ENCODE measurements at places on chromosomes 11 and 22.

DNA sequence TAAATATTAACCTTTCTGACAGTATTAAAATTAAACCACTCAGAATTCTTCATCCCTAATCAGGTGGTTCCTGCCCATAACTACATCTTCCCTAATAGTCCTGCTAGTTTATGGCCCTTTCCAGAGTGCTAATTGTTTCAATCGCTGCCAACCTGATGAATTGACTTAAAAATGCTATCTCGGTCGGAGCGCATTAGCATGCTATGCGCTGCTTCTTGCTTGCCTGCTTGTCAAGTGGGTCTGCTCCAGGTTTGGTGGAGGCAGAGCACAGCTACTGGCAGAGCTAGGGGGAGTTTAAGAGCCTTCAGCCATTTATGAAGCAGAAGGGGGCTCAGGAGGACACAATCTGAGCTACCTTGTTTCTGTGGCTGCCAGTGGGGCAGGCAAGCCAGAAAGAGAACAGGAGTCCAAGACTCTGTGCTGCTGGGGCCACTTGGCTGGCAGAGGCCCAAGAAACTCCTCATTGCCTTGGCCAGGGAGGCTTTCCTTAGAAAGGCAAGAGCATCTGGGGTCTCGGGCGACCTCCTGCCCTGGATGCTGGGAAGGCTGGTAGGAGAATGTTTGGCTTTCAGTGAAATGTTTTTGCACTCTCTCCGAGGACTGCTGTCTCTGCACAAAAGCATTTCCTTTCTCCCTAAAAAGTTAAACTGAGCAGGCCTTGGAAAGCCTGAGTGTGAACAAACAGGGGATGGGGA lies 62.1 kb upstream of the PHOX2A start:
- DNase-seq, result no peak

DNA sequence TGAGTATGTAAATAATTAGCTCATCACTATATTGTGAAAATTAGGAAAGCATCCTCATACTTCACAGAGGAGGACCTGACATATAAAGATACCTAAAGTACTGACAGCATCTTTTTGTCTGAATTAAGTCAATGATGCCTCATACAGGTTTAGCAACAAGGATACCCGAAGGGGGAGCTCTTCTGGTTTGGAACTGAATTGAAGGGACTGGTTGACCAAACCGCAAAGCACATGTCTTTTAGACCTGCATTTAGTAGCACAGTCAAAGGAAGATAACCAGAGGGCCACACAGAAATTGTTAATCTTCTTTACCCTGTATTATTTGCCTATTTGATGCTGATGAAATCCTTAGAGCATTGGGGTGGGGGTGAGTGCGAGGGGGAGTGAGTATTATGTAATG lies 12.9 kb upstream of the WT1 start:
- DNase-seq, result peak; percentile 17

DNA sequence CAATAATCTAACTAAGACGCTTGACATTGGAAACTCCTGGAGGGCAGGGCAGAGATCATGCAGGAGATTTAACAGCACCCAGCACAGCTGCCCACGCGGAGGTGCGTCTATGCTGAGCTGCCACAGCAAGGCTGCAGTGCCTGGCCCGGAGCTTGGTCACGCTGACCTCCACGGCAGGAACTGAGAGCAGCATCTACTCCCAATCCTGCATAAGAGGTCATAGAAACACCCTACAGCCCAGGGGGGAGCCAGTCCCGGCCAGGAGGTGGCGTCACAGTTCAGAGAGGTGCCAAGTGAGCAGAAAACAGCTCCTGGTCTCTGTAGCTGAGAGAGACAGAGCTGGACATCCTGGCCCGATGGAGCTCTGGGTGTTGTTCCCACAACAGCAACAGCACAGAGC lies 121.1 kb upstream of the TMEM45B start:
- DNase-seq, result no peak

- DNase-seq, result no peak
Observed at GRCh38 chr22:48952256-48953102, 875.2 kb downstream of the BRD1 start.

- DNase-seq, result no peak
Observed at GRCh38 chr22:23047265-23047664, 23.1 kb upstream of the GNAZ start.

- DNase-seq, result peak; percentile 93
Observed at GRCh38 chr11:78646564-78647185, 72.0 kb upstream of the NARS2 start.

DNA sequence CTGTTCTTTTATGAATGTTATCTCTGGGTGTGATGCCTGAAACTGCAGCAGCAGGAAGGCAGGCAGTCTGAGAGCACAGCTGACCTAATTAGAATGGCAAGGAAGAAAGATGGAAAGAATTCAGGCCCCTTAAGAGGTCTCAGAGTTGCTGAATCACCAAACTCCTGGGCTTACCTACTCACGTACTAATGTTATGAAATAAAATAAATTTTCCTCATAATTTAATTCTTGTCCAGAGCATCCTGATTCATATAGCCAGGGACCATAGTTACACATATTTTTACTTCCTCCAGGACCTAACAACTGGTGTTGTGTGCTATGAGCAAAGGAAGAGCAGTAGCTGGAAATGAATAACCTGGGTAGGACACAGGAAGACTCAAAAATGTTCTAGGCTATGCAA lies 41.9 kb downstream of the SNX19 start:
- DNase-seq, result no peak

DNA sequence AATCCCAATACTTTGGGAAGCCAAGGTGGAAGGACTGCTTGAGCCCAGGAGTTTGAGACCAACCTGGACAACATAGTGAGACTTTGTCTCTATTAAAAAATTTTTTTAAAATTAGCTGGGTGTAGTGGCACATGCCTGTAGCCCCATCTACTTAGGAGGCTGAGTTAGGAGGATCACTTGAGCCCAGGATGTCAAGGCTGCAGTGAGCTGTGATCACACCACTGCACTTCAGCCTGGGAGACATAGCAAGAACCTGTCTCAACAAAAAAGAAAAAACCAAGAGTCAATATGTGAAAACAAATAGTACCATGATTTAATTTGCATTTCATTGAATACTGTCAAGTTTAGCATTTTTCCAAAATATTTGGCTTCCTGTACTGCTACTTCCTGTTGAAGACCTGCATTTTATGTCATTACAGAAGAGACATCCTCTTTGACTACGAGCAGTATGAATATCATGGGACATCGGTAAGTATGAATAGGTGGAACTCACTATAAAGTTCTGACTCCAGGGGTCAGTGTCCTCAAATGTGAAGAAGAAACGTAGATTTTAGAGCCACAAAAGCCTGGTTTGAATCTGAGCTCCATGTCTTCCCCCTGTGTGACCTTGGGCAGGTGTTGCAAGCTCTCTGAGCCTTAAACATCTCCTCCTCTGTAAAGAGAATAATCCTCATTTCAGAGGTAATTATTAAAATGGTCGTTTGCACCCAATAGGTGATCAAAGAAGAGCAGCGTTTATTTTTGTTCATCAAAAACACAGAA lies 16.0 kb downstream of the CDC45 start:
- no peak for DNase-seq

DNA sequence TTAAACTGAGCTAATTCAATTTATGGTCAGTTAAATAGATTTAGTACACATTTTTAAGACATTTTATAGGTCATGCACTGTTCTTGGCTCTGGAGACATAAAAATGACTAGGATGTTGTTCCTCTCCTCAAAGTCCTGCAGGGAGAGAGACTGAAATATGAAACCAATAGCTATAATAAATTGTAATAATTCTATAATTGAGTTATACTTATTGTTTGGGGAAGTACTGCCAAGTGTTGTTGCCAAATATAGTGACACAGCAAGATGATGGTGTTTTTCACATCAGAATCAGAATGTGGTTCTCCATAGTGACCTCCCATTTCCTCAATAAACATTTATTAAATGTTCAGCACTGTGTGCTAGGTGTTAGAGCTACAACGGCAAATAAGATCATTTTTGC lies 470.6 kb downstream of the NTM start:
- DNase-seq, result no peak

DNA sequence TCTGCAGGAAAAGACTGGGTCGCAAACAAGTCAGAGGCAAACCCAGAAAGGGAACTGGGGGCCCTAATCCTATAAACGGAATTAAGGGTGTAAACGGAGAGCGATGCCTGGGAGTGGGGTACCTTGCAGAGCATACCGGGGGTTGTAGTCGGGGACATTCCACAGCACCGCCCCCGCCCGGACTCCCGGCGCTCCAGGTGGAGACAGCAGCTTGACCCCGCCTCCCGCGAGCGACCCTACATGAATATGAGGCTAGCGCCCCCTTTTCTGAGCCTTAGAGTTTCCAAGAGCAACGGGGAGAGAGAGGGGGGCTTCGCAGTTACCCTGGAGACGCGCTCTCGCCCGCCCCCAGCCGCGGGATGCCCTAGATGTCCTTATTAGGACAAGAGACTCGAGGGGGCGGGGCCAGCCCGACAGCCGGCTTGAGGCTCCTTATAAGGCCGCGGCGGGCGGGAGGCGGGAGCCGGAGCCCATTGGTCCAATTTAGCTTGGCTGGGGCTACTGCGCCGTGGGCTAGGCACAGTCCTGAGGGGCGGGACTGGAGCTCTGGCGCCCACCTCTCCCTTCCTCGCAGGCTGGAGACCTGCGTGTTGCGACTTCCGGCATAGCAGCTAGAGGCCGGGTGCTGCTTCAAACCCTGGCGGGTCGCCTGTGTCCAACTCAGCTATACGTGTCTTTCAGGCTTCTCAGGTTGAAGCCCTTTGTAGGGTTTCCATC lies 980 bp upstream of the MUS81 start:
- DNase-seq, result peak; percentile 99

- DNase-seq, result no peak
Observed at GRCh38 chr11:130486987-130487923, 38.8 kb downstream of the ADAMTS15 start.

DNA sequence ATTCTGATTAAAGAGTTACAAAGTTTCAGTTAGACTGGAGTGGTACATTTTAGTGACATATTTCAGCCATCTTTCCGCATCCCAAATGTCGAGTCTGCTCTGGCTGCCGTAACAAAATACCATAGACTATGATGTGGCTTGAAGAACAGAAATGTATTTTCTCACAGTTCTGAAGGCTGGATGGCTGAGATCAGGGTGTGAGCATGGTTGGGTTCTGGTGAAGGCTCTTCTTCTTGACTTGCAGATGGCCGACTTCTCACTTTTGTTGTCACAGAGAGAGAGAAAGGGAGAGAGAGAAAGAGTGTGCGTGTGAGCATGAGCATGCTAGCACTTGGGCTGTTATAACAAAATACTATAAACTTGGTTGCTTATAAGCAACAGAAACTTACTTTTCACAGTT lies 335.4 kb upstream of the RAG2 start:
- no peak for DNase-seq

DNA sequence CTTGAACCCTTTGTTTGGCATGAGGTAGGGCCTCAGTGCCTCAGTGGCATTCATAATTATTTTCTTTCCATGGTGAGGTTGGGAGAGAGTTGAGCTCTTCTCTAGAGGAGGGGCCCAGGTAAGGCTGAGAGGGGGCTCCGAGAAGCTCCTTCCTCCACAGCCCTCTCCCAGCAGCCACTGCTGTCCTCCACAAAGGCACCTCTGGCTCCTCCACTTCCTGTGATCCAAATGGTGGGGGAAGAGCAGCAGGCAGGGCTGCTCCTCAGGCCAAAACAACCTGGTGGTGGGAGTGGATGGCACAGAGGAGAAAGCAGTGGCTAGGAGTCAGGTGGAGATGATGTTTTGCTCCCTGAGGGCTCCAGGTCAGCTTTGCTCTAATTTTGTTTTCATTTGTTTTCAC lies 13.3 kb downstream of the ROBO4 start:
- DNase-seq, result no peak

DNA sequence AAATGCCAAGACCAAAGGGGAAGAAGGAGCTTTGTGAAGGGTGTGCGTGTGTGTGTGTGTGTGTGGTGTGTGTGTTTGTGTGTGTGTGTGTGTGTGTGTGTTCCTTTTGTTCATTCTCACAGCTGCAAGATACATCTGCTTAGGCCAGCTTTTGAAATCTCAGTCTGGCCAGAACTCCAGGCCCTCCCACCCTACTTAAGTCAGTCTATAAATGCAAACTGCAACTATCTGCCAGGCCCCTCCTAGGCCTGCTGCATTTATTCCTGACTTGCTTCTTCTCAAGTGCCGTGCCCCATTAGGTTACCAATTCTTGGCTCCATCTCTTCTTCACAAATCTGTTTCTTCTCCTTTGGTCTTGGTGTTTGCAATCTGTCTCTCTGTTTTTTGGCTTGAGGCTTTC lies 21.6 kb upstream of the RIC3 start:
- DNase-seq, result no peak

DNA sequence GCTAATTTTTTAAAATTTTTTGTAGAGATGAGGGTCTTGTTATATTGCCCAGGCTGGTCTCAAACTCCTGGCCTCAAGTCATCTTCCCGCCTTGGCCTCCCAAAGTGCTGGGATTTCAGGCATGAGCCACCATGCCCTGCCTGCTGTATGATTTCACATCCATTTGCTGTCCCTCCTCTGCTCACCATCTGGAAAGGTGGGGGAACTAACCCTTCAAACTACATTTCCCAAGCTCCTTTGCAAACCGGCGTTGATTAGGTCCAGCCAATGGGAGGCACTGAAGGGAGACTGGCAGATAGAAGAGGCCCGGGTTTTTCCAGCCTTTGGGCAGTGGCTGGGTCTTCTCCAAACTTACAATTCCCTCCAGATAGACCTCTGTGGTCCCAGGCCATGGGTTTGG lies 19.3 kb downstream of the RFPL1 start:
- peak; percentile 92 for DNase-seq

GRCh38 chr11:125807909-125808308 lies 20.0 kb downstream of the PATE3 start:
- no peak for DNase-seq

DNA sequence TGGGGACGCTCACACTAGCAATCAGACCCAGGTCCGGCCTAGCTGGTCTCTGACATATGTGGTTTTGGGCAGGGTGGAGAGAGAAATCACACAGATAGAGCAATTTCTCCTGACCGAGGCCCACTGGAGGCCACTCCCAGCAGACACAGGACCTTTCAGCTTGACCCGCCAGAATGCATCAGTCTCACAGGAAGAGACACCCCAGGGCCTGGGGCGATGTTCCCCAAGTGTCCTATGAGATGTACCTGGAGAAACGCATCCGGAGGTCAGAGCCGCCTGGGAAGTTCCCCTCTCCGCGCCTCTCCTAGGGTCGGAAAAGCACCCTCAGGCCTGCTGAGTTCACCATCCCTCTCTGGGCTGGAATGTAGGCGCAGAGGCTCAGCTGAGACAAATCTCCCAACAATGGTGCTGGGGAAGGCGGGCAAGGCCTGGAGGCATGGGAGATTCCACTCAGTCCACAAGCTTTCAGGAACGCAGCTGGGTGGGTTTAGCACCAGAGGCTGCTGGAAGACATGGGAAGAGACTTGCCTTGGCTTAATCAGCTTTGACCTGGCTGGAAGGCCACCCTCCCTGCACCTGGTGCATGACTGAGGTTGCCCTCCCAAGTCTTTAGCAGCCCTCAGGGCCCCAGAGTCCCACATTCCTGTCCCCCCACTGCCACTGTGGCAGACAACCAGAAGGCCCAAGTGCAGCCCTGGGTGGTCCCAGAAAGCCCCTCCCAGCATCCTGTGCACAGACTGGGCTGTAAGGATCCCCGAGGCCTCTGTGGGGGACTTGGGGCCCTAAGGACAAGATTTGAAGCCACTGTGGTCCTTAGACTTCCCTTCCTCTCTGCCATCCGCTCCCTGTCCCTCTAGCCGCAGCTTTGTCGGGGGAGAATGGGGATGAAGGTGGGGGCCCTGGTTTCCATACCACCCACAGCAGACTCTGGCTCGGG lies 57.5 kb downstream of the RTL6 start:
- no peak for DNase-seq

- DNase-seq, result no peak
Observed at GRCh38 chr11:73566422-73566821, 31.5 kb downstream of the FAM168A start.

GRCh38 chr22:32951807-32952153 lies 106.4 kb downstream of the SYN3 start:
- DNase-seq, result no peak

GRCh38 chr11:119427279-119427678 lies 4.3 kb upstream of the THY1 start:
- no peak for DNase-seq
